ENCODE measurements at places on chromosomes 4 and X.

DNA sequence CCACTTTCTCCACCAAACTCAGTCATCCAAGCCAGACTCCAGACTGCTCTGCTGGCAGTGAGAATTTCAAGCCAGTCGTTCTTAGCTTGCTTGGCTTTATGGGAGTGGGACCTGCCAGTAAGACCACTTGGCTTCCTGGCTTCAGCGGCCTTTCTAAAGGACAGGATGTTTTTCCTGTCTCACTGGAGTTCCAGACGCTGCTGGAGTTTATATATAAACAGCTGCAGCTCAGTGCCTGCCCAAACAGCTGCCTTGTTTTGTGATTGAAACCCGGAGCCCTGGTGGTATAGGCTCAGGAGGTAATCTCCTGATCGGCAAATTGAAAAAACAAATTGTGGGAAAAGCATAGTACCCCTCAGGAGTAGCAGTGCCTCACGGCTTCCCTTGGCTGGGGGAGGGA lies 1165.8 kb upstream of the ADGRL3 start:
- peak; percentile 73 for DNase-seq

- peak; percentile 50 for DNase-seq
Observed at GRCh38 chrX:100928660-100929613, at the start of gene XKRX. Gene XKRX, minus strand, starts transcription at chrX:100928917. Its CDS starts 613 bp downstream, at chrX:100928304.

DNA sequence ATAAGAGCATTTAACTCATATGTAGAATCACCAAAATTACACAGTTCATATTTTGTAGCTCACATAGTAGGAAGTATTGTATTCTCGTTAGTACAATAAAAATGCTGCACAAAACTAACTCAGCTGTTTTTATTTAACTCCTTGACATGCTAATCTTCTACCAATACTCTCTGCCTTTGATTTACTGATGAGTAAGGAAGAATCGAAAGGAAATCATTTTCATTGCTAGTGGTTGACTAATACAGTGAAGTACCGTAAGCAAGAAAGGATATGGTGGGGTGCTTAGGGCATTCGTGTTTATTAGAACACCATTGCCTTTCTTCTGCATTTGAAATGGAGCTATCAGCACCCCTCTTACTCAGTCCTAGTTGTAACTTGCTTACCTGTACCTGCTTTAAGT lies 1239.1 kb upstream of the TENM3 start:
- no peak for DNase-seq

- no peak for DNase-seq
Observed at GRCh38 chrX:150873616-150874015, 24.9 kb downstream of the CD99L2 start.

DNA sequence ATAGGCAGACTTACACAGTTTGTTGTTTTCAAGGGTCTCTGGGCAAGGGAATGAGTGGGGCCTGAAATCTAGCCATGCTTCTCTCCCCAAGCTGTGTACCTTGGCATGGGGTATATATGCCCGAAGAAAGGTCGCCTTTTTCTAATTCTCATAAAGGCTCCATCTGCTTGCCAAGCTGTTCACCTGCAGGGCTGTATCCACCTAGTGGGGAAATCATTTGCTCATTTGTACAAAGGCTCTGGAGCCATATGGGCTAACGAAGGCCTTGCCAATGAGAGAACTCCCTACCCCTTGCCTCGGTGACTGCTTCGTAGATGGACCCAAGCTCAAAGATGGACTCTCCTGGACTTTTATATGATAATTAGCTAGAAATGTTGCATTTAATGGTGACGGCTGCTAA lies 1097.0 kb downstream of the PDHA2 start:
- DNase-seq, result no peak

DNA sequence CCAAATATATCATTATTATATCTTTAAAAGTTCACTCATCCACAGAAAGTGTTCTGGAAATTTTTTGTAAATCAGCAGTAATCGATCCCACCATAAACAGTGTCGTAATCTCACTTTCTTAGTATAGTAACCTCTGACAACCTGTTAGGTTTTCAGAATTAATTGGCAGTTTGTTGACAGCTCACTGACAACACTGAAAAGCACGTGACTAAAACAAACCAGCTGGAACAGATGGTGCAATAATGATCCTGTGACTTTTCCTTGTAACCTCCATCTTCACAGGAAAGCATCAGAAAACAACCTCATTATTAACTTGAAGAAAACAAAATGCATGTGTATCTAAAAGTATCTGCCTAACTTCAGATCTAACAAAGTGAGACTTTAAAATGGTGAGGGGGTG lies 48.5 kb downstream of the FSTL5 start:
- DNase-seq, result no peak

DNA sequence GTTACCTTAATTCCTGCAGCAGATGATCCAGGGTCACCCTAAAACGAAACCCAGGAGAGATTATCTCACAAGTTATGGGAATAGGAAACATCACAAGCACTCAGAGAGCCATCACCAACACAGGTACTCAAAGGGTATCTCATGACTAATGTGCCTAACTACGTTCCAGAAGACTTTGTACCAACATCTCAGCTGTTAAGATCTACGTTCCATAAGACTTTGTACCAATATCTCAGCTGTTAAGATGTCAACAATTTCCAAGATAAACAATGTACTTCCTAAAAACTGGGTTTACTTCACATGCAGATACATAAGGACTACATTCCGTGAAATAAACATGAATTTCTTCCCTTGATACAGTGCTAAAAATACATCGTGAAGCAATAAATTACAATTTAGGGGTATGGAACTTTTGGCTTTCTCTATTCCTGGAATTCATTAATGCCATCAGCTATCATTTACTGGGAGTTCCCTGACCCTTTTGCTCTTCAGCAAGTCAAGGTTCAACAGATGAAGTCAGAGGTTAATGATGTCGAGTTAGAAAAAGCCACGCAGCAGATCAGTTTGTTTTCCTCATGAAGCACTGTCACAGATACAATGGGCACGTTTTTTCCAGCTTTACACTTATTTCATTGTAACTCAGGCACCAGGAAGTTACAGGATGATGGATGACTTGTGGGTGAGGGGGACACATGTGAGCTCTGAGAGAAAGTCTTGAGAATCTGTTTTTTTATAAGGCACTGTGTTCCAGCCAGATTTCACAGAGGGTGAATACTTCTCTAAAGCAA lies 127.0 kb upstream of the ETNPPL start:
- DNase-seq, result no peak

DNA sequence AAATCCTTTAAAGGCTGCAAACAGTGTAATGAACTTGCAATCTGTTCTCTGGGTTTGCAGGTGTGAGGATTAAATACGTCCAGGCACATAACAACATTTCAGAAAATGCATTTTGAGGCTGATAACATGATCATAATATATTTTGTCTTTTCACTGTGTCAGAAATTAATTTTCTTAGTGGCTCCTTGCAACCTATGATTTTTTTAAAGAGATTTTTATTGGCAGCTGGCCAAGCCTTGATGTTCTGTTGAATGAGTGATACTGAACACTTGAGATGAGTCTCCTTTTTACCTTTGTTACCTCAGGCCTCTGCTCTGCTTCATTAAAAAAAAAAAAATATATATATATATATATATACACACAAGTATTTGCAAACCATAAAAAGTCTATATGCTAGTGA lies 68.2 kb upstream of the TENM3 start:
- DNase-seq, result no peak

GRCh38 chr4:2462218-2462991 lies 6.5 kb upstream of the RNF4 start:
- DNase-seq, result peak; percentile 68

DNA sequence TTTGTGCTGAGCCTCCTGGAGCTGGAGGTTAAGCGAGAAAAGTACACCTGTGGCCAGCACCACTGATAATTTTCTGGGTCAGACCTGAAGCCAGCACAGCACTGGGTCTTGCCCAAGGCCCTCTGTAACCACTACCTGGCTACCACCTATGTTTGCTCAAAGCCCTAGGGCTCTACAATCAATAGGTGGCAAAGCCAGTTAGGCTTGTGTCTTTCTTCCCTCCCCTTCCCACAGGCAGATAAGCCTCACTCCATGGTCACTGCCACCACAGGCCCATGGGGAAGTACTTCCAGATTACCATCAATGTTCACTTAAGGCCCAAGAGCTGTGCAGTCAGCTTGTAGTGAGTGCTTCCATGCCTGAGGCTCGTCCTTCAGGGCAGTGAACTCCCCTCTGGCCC lies 35.2 kb upstream of the ARMCX4 start:
- DNase-seq, result no peak

DNA sequence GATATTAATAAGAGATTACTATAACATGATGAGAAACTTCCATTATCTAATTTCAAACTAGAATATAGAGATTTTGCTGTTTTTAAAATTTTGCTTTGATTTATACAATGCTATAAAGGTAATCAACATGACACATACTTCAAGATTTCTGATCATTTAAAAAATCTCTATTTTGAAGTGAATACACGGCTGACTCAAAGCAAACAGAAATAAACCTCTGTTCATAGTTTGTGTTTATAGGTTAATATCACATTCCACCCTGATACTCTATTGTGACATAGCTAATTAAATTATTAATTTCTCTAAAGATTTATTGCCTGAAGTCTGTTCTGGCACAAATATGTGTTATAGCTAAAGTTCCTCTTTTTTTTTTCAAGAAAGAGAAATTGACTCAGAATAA lies 349.2 kb downstream of the TLL1 start:
- DNase-seq, result no peak

- no peak for DNase-seq
Observed at GRCh38 chrX:129493643-129494042, 29.6 kb downstream of the SMARCA1 start.

DNA sequence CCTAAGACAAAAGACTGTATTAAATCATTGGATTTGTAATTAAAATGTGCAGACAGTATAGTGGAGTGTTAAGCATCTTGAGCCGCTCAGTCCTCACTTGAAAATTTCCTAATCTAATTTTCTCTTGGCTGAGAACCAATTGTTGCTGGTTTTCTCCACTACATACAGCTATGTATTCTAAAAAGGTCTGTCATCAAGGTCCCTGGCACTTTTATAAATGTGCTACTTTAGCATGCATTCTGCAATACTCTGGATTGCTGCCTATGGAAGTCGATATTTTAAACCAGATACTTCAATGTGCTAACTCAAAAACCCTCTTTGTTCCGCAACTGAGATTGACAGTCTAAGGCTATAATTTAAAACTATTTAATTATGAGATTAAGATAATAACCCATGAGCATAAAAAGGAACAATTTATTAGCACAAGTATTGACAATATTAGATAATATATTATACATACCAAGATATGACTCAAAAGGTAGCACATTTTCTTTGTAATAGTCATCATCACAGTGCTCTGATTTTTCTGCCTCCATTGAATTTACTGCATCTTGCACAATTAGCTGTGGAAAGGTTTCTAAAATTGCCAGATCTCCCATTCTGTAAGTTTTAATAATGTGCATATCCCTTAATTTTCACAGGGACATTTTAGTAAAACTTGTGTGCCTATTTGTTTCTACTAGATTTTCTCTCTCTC lies 815.1 kb downstream of the ADGRL3 start:
- no peak for DNase-seq

- peak; percentile 42 for DNase-seq
Observed at GRCh38 chr4:145936997-145937901, 1.4 kb downstream of the ZNF827 start.

GRCh38 chr4:103292373-103292772 lies 94.2 kb upstream of the CENPE start:
- no peak for DNase-seq

- no peak for DNase-seq
Observed at GRCh38 chr4:137950286-137950685, 291.9 kb downstream of the SLC7A11 start.

DNA sequence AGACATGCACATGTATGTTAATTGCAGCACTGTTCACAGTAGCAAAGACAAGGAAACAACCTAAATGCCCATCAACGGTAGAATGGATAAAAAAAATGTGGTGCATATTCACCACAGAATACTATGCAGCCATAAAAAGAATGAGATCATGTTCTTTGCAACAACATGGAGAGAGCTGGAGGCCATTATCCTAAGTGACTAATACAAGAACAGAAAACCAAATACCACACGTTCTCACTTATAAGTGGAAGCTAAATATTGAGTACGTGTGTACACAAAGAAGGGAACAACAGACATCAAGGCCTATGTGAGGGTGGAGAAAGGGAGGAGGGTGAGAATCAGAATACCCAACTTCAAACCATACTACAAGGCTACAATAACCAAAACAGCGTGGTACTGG lies 17.4 kb upstream of the LNX1 start:
- DNase-seq, result no peak

GRCh38 chr4:89307446-89308160 lies at the start of gene GPRIN3:
Gene GPRIN3, minus strand, starts transcription at chr4:89307800. Its CDS starts 57,690 bp downstream, at chr4:89250110.
- DNase-seq, result peak; percentile 70

GRCh38 chrX:38052096-38052495 lies 45.7 kb downstream of the SYTL5 start:
- DNase-seq, result no peak

GRCh38 chr4:82240410-82240809 lies 133.4 kb downstream of the HNRNPD start:
- no peak for DNase-seq

- DNase-seq, result no peak
Observed at GRCh38 chr4:5212255-5213013, 161.2 kb downstream of the STK32B start.

DNA sequence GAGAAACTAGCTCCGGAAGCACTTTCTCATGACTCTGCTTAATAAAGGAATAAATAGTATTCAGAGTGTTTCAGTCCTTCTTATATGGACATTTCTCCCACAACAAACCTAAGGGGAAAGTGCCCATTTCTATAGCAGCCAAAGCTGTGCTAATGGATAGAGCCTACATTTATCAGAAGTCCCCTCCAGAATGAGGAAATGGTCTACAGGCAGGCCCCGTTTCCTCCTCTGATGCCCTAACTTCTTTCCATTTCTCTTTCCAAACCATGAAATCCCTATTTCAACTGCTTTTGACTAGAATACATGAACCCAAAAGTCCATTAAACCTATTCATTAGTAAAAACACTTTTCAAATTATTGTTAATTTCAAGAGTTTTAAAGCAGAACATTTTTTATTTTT lies 4.5 kb downstream of the ACSL1 start:
- no peak for DNase-seq

- DNase-seq, result no peak
Observed at GRCh38 chrX:53263597-53264094, 17.7 kb downstream of the IQSEC2 start.

GRCh38 chr4:67880866-67881610 lies 2.8 kb downstream of the TMPRSS11D start:
- no peak for DNase-seq

GRCh38 chr4:110815950-110816349 lies 193.1 kb upstream of the PITX2 start:
- no peak for DNase-seq

- DNase-seq, result no peak
Observed at GRCh38 chr4:170736710-170737109, 647.0 kb upstream of the AADAT start.

- no peak for DNase-seq
Observed at GRCh38 chrX:97605271-97605670, 721.6 kb downstream of the RPA4 start.
